Pancreas (tissue), 10 donors: ENCODE measurements at places on chromosomes 4 and X. TPM values are rescaled to one million over a fixed set of nuclear protein-coding genes. Genes with fewer than 3 reads are reported as not detected.

The CSAG1 gene
- polyA plus RNA-seq: not detected

The PPARGC1A gene
- 3.2 TPM for polyA plus RNA-seq

The DUX4 gene
- not detected for polyA plus RNA-seq

The S100G gene
- polyA plus RNA-seq: not detected

The CDS1 gene
- 2.7 TPM for polyA plus RNA-seq

The TAF1 gene
- polyA plus RNA-seq: 11.8 TPM

The NXF2B gene
- polyA plus RNA-seq: 0.23 TPM

The SMPX gene
- not detected for polyA plus RNA-seq

The CT47B1 gene
- not detected for polyA plus RNA-seq
